Daoy (cell line): ENCODE measurements at places on chromosomes 12 and 14. TPM values are rescaled to one million over a fixed set of nuclear protein-coding genes. Genes with fewer than 3 reads are reported as not detected.

The HHIPL1 gene
- total RNA-seq: 1.2 and 2.5 TPM in 2 replicates

The TAS2R9 gene
- total RNA-seq: not detected in 2 replicates

The POTEM gene
- total RNA-seq: 0.51 and 0.57 TPM in 2 replicates

- DNase-seq: no peak
These were observed 526 bp upstream of the MRPL42 start for GRCh38 chr12:93466625-93467350.

GRCh38 chr12:118318744-118319143, 54.0 kb downstream of the TAOK3 start:
- no peak for DNase-seq

DNA sequence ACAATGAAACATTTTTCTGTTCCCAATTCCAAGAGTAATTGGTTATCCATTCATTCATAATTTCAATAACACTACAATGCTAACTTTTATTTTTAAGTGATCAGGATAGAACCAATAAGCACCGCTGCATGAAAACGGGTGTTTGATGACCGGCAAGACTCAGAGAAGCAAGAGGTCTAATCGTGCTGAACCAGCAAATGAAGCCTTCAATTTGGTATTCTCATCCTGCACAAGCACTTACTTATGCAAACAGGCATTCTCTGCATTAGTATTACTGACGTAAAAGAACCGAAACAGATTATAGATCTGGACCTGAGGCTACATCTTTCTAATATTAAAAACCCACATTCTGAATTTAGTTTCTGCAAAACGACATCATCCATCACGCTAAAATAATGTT, 67.7 kb downstream of the RBM19 start:
- DNase-seq: no peak

GRCh38 chr14:103198131-103199105, 75.2 kb downstream of the TNFAIP2 start:
- no peak for DNase-seq

- DNase-seq: no peak
These were observed 90.2 kb downstream of the KDM2B start for GRCh38 chr12:121490401-121491281.

GRCh38 chr12:75874441-75874840, 157.1 kb downstream of the PHLDA1 start:
- DNase-seq: no peak

GRCh38 chr12:1509413-1510052, 84.8 kb downstream of the FBXL14 start:
- no peak for DNase-seq

DNA sequence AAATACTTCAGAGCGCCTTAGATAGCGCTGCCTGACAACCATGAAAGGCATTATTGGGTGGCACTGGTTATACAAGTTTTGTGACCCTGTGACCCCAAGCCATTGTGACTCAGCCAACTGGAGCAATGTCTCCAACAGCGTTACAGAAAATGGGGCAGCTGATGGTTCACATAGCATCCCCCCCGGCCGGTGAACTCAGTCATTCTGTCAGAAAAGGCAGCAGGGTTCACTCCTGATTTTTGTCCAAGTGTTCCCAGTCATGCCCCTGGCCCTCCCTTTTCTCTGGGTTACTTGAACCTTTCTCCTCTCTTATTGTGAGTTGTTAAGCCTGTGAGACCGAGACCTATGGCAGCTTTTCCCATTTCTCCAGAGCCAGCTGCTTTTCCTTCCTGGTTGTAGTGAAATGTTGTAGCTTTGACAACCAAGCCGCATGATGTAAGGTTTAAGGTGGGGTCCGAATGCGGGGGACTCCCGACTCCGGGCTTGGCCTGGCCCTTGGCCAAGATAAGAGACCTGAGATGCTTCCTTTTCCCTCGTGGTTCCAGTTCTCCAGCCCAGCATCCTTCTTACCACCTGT, 22.0 kb downstream of the CD9 start:
- DNase-seq: no peak
